Choroid plexus epithelial cell (primary cell): ENCODE measurements at places on chromosomes 5 and 9.
A peak's percentile ranks its signal among the peaks of the same experiment; 100 is the strongest.

DNA sequence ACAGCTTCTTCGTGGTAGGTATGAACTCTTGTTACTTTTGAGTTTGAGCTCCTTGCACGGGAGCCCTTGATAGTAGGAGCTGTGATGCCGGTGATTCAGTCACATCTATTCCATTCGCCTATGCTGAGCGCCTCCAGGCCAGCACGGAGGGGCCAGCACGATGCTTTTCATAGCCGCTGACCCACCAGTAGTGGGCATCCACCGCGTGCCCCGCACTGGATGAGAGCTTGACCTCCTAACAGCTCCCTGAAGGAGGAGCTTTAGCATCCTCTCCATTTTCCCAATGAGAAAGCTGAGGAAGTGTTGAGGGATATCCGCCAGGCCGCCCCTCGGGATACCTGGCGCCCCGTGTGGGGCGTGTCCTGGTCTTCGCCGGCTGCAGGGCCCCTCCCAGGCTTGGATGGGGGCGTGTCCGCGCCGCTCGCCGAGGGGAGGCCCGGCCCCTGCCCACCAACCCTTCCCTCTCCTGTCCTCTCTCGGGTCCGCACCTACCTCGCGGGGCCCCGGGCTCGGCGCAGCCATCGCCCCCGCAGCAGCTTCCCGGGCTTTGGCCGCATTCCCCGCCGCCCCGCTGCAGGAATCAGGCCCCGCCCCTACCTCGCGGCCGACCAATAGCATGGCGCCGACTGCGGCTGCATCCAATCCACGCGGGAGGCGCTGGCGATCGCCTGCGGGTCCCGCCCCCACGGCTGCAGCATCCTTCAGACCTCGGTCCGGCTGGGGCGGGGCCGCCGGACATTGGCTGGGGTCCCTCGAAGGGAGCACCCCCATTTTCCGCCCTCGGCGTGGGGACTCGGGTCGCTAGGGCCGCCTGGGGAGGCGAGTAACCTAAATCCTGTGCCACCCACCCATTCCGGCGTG, at the start of gene PIP5KL1:
Gene PIP5KL1 (minus strand): TSS at position 547 of the 861 bp plus-strand sequence. CDS start 25 bp downstream, at position 522.
- DNase-seq: peak; percentile 88

DNA sequence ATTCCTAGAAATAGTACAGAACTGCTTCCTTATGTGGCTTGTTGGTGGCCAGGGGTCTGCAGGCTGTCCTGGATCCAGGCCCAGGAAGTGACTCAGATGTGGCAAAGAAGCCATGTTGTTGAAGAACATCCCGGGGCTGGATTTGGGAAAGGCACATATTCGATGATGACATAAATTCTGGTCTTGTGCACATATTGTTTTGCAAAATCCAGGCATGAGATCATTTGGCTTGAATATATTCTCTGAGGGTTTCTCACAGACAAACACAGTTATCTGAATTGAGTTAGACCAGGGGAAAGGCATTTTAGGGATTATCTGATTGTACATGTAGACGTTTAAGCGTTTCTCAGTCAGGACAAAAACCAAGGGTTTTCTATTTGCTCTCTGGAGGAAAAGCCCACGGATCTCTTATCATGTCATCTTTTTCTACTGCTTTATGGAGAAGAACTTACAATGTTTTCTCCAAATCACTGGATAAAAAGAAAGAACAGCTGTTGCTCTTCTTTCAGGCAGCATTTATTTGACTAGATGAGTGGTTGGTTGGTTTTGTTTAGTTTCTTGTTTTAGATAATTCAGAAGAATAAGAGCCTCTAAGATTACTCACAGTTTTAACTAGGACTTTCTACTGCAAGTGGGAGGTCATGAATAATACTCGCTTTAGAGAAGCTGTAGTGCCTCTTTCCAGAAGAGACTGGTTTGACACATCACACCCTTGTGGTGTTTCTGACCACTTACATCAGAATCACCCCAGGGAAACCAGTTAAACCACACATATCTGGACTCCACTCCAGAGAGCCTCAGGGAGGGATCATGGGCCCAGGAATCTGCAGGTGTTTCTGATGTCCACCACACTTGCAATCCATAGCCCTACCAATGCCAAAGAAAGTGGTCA, 29.5 kb upstream of the LHFPL2 start:
- peak; percentile 97 for DNase-seq

DNA sequence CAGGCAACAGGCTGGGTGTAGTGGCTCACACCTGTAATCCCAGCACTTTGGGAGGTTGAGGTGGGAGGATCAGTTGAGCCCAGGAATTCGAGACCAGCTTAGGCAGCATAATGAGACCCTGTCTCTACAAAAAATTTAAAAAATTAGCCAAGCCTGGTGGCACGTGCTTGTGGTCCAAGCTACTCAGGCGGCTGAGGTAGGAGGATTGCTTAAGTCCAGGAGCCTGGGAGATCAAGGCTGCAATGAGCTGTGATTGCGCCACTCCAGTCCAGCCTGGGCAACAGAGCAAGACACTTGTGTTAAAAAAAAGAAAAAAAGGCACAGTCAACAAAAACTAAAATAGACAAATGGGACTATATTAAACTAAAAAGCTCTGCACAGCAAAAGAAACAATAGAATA, 29.3 kb downstream of the ATP6V0E1 start:
- peak; percentile 51 for DNase-seq

- no peak for DNase-seq
These were observed 83.9 kb upstream of the NIPBL start for GRCh38 chr5:36792560-36793180.

DNA sequence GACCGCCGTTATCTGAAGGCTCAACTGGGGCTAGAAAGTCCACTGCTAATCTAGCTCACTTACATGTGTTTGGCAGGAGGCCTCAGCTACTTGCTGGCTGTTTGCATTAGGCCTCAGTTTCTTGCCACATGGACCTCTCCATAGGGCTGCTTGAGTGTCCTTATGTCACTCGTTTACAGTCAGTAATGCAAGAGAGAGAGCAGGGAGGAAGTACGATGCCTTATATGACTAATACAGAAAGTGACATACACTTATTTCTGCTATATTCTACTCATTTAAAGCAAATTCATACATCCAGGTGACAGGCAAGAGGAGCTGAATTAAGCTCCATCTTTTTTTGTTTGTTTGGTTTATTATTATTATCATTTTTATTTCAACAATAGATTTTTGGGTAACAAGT, 179.6 kb downstream of the LURAP1L start:
- DNase-seq: no peak

DNA sequence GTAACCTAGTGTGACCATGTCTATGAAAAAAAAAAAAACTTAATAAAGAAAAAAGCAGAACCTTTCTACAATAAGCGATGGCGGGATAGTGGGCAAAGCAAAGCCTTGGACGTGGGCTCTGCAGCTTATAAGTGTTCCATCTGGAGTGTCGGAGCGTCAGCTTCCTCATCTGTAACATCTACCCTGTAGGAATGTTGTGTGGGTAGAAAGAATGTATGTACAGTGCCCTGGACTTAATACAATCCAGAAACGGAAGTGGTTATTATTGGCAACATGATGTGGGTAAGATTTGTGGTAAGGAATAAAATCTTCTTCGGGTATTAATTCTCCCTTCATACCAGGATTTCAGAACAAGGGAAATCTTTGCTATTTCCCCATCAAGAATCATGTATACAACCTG, 66.5 kb downstream of the SEMA5A start:
- peak; percentile 30 for DNase-seq

DNA sequence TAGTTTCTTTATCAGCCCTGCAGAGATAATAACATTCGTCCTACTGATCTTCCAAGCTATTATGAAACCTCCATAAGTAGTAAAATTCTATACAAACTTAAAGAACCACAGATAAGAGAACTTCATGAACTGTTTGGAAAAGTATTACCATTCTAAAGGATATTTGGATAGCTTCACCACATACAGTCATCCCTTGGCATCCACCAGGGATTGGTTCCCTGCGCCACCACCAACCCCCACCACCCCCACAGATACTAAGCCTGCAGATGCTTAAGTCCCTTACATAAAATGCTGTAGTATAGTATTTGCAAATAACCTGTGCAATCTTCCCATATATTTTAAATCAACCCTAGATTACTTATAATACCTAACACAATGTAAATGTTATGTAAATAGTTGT, 61.4 kb upstream of the SHISAL2B start:
- no peak for DNase-seq

DNA sequence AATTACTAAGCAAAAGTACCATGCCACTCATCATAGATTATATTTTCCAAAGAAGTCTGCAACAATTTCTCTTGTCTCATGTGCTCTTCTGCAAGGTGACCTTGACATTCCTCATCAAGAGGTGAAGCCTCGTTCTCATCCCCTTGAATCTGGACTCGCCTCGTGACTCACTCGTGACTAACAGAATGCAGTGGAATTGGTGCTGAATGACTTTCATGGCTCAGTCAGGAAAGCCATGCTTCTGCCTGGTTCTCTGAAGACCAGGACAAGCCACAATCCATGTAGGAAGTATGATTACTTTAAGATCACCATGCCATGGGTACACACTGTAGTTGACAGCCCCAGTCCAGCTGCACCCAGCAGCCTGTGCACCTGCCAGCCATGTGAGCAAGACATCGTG, 335.8 kb downstream of the GADD45G start:
- DNase-seq: no peak

DNA sequence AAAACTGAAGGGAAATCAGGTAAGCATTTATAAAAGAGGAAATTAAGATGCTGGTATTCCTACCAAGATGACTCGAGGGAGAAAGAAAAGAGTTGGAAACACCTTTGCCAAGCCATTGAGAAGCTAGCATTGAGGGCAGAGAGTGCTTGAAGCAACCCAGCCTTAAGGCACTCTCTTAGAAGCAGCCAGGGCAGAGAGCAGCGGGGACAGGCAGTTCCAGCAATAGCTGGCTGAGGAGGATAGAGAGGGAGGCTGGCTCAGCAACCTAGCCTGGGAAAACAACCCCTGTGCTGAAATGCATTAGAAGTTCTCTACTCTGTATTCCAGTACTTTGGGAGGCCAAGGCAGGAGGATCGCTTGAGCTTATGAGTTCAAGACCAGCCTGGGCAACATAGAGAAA, 40.3 kb upstream of the HSPA9 start:
- DNase-seq: no peak

- peak; percentile 82 for DNase-seq
These were observed 214.2 kb downstream of the PRR16 start for GRCh38 chr5:120678279-120678678.

- no peak for DNase-seq
These were observed 8.5 kb downstream of the CAMSAP1 start for GRCh38 chr9:135898634-135899407.

- DNase-seq: peak; percentile 88
These were observed 29.2 kb upstream of the TGFBI start for GRCh38 chr5:135999406-136000139.
